ENCODE measurements at places on chromosomes 7 and 10.

- DNase-seq: no peak
Observed at GRCh38 chr7:107982042-107982840, 20.7 kb downstream of the LAMB1 start.

DNA sequence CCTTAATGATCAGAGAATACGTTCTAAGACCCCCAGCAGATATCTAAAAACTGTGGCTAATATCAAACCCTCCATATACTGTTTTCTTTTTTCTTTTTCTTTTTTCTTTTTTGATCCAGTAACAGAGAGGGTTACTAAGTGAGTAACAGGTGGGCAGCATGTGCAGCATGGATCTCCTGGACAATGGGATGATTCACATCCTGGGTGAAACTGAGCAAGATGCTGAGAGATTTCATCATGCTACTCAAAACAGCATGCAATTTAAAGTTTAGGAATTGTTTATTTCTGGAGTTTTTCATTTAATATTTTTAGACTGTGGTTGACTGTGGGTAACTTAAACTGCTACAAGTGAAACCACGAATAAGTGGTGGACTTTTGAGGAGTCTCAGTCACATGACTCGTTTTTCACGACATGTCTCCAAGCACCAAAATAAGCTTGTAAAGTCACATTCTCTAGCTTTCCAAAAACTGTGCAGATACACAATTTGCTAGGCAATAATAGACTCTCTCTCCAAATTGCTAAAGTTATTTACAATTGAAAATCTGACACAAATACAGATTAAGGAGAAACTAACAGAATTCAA lies 716.2 kb downstream of the NXPH1 start:
- no peak for DNase-seq

- peak; percentile 17 for DNase-seq
Observed at GRCh38 chr10:48289501-48290238, 15.2 kb upstream of the FRMPD2 start.

DNA sequence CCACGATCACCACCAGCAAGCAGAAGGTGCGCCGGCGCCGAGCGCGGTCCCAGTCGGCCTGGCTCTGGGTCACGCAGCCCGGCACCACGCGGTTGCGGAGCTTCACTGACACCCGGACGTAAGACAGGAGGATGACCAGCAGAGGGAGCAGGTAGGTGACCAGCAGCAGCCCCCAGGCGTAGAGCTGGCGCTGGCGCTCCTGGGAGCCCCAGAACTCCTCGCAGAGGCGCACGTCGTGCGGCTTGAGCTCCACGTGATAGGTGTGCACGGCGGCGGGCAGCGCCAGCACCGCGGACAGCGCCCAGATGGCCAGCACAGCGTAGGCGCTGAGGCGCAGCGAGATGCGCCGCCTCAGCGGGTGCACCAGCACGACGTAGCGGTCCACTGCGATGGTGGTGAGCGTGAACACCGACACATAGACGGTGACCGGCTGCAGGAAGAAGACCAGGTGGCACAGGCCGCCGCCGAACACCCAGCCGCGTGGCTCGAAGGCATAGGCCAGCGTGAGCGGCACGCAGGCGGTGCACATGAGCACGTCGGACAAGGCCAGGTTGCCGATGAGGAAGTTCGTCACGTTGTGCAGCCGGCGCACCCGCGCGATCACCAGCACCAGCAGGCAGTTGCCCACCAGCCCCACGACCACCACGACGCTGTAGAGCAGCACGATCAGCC lies 920 bp downstream of the PRLHR start:
- no peak for DNase-seq

- no peak for DNase-seq
Observed at GRCh38 chr7:114791771-114792170, 130.1 kb upstream of the MDFIC start.

DNA sequence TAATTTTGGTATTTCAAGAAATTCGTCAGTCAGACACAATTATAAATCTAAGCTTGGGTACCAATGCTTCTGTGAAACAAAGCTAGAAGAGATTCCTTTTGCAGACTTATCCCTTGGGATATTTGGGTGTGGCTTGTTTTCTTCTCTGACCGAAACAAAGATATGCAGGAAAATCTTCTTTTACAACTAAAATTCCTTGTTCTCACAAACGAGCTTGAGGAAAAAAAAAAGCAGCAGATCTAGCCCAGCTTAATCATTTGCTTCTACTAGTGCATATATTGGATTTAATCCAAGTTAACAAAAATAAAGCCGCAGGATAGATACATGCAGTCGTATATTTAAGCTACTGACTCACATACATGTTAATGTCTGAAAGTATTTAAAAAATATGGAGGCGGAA lies 104.2 kb downstream of the PRTFDC1 start:
- no peak for DNase-seq

DNA sequence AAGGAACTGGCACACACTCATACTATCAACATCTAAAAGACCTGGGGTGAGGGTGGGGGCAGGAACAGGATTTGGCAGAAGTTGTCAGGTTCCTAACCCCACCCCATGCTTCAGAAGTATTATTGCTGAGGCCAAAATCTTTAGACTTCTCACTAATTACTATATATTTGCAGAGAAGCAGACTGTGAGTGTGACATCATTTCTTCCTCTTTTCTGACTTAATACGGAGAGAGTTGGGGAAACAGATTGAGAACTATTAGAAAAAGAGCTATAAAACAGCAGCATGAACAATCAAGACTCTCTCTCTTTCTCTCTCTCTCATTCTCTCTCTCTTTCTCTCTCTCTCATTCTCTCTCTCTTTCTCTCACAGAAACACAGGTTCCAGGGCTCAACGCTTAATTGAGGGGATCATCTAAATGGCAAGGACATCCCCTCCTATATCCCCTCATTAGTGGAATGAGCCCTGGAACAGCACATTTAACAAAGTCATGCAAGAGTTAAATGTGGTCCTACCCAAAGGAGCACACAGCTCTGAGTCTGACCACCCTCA lies 94.8 kb downstream of the KCNMA1 start:
- no peak for DNase-seq

GRCh38 chr7:148412691-148413090 lies 177.9 kb upstream of the C7orf33 start:
- DNase-seq: no peak

GRCh38 chr7:91088156-91088555 lies 176.1 kb upstream of the FZD1 start:
- no peak for DNase-seq

- DNase-seq: no peak
Observed at GRCh38 chr7:95974108-95974507, 201.8 kb downstream of the DYNC1I1 start.

DNA sequence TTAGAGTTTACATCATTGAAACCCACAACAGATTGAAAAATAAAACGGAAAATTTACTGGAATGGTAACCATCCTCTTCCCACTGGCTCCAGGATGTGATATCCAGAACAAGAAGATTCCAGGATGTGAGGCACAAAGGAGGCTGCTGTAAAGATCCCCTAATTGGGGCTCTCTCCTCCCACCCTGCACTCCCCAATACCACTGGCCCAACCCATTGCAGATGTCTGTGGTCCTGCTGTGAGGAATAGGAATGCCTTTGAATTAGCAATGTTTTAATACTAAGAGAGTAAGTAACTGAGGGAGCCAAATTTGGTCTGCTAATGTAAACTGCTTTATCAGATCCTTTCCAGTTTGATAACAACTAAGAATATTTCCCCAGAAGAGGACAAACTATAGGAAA lies 225.9 kb upstream of the INHBA start:
- no peak for DNase-seq

GRCh38 chr7:113915956-113916355 lies 2.9 kb downstream of the PPP1R3A start:
- no peak for DNase-seq

GRCh38 chr7:153072806-153073205 lies 313.3 kb downstream of the ACTR3B start:
- no peak for DNase-seq

DNA sequence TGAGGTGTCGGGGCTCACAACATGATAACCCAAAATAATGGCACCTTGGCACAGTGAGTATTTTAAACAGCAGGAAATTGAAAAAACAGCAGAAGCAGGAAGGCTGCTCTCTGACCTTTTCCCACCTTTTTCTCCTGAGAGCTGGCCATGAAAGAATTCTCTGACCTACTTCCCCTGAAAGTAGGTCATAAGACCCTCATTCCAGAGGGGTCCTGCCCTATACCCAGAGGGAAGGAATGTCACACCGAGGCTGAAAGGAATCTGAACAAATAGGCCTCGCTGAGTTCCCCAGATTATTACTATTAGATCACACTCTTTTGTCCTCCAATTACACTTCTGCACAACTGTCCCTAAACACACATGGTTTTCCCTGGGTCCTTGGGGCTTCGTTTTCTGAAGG lies 18.8 kb downstream of the CPVL start:
- no peak for DNase-seq

DNA sequence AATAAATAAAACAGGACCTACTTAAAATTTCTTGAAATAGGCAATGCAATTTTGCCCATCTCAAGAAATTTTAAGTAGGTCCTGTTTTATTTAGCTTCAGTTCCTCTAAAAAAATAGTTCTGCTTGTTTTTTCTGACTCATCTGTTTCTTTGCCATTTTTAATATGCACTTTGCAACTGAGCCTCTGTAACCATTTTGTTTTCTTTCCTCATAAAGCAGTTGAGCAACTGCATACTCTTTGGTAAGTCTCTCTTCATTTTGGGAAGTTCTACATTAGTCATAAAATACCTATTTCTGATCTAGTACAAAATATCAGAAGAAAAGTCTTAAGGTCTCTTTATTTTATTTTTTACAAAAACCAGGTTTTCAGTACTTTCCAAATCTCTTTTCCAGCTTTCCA lies 18.0 kb downstream of the TAS2R40 start:
- DNase-seq: no peak

- no peak for DNase-seq
Observed at GRCh38 chr10:60572511-60573194, 183.0 kb upstream of the ANK3 start.

DNA sequence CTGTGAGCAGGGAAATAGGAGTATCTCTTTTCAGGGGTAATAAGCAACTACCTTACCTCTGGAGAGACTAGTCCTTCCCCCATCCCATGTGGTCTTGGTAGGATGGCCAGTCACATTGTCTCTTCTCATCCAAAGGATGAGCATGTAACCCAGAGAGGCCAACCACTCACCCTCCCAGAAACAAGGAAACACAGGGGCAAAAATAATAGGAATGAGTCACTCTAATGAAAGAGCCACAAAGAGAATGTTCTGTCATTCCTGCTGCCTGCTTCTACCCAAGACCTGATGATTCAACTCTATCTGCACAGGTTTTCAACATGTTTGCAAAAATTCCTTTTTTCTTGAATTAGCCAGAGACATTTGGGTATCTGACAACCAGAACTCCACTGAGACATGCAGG lies 99.3 kb upstream of the NFE2L3 start:
- no peak for DNase-seq

GRCh38 chr10:69375307-69376151 lies 41.2 kb downstream of the TACR2 start:
- DNase-seq: no peak

GRCh38 chr10:59302381-59302780 lies 60.0 kb downstream of the FAM13C start:
- DNase-seq: no peak

GRCh38 chr7:2247141-2247995 lies 5.3 kb downstream of the NUDT1 start:
- DNase-seq: no peak
